Thoracic aorta (tissue), 2 donors: ENCODE measurements at places on chromosomes 1 and 21.

DNA sequence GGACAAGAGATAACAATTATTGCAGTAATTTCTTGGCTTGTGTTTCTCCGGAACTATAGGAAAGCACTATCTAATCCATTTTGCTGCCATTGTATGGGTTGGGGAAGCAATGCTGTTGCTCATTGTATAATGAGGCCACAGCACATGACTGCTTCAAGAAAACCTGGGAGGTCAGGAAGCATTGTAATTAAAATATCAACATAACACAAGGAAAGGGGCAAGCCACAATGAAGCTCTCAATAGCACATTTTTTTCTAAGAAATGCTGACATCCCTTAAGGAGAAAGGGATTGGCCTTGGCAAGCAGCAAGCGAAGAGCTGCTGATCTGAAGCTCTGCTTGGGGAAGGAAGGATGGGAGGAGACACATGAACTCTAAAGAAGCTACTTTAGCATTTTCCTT lies 44.0 kb downstream of the PLPP3 start:
- DNase-seq = no peak

GRCh38 chr1:81554534-81554933 lies 246.2 kb upstream of the ADGRL2 start:
- no peak for DNase-seq

DNA sequence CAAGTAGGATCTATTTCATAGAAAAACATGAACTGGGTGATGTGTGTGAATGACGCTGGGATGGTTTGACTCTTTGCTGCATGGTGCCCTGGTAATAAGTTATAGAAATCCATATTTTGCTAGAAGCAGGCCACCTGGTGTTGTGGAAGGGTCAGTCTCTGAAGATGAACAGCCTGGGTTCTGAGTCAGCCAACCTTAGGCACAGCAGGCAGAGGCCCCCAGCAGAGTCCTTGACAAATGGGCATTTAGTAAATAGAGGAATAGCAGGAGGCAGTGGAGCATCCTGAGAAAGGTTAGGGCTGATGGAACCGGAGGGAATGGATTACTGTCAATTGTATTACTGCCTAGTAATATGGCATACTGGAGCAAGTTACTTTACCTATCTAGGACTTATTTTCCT lies 20.9 kb downstream of the FGGY start:
- DNase-seq = no peak

- no peak for DNase-seq
These were observed 23.4 kb upstream of the ARF1 start for GRCh38 chr1:228058949-228059633.

DNA sequence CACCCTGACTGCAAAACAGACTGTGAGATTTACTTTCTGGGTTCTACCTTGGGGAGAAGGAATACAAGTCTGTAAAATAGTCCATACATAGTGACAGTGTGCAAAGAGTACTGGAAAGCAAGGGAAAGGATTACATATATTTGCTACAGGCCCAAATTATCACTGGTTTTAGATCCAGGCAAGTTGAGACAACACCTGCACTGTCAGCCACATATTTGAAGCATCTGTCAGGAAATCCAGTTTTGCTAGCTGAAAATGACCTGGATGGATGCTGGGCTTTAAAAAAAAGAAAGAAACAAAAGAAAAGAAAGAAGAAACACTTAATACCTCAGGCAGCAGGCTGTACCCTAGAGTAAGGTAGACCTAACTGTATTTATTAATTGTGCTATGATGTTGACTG lies 23.9 kb upstream of the SPRR2G start:
- no peak for DNase-seq

DNA sequence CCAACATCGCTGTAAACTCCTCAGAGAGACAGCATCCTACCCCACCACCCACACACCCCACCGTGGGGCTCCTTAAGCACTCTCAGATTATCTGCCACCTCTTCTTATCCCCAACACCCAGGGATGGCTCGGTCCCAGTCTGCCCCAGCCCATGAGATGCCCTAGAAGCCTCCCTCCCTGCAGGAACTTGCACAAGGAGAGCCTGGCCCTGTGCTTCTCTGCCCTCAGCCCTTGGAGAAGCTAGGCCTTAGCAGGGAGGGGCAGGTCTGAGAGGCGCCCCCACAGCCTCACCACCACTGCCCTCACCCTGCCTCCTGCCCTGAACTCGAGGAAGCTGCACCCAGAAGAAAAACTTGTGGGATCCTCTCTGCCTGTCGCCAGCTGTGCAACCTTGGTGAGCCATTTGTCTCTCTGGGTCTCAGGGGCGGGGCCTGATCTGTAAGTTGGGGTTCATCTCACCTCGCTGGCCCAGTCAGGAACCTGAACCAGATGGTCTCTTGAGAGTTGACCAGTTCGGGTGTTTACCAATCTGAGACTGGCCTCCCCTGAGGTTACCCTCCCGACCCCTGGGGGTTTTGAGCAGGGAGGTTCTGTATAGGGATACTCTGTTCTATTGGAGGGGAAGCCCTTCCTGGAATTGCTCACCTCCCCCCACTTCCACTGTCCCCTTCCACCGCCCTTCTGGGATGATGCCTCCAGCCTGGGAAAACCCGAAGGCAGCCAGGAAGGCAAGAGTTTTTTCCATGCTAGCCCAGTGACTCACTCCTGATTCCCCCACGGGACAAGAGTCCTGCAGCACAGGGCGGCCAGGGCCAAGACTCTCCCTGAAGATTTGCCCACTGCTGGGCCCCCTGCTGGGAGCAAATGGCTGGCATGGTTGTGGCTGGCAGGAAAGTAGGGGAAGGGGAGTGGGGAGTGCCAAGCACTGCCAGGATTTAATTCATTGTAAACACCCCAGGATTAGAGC lies at the start of gene S100A3:
S100A3 (minus strand) TSS at position 537 of the 967 bp plus-strand sequence. CDS start 773 bp downstream, outside the sequence.
- no peak for DNase-seq

GRCh38 chr1:3384407-3384806 lies 70.1 kb upstream of the ARHGEF16 start:
- no peak for DNase-seq

GRCh38 chr1:193543259-193543658 lies 356.8 kb upstream of the B3GALT2 start:
- no peak for DNase-seq

- no peak for DNase-seq
These were observed 874 bp downstream of the FAAP20 start for GRCh38 chr1:2193514-2194281.

GRCh38 chr21:39079617-39080016 lies 103.6 kb downstream of the PSMG1 start:
- DNase-seq = no peak

DNA sequence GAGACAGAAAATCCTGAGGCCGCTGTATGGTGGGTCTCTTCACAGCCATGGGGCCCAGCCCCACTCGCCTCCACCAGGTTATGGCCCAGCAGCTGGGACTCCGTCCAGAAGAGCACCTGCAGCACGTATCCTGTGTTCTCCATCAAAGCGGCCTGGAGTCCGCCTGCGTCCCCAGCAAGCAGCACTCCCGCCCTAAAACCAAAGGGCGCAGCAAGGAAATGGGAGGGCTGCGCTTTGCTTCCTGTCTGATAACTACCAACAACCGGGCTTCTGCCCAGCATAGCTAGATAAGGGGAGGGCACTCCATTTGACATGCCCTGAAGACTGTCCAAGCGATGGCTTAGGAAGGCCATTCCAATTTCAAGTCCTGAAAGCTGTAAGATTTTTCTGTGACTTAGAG lies 119.9 kb downstream of the KCNJ15 start:
- no peak for DNase-seq

- no peak for DNase-seq
These were observed 21.8 kb downstream of the POFUT2 start for GRCh38 chr21:45265721-45266517.

DNA sequence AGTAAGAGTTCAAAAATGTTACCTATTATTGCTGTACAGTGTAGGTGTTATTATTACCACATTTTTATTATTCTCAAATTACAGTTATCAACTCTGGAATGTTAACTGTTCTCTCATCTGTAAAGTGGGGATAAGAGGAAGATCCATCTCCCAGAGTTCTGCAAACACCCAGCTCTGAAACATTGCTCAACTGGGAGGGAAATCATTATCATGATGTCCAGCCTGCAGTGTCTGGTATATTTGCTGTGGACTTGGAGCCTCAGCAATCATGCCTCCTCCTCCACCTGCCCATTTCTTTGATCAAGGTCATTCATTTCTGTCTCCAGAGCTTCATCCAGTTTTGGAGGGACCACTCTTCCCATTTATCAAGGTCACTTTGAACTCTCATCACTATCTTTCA lies 39.4 kb downstream of the C8A start:
- no peak for DNase-seq

DNA sequence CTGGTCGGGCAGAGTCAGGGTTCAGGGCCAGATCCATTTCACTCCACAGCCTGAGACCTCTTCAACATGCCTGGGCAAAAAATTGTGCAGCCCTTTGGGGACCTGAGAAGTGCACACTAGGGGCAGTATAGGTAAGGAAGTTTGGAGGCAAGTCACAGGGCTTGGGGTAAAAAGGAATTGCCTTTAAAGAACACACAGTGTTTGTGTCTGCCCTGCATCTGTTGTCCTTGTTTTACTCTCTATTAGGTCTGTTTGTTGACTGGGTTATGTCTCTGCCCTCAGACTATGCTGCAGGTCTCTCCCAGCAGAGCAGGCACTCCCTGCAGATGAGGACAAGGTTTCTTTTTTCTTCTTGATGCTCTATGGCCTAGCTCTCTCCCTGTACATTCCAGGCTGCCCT lies 22.0 kb downstream of the LDLRAD2 start:
- DNase-seq = no peak

GRCh38 chr1:53627031-53627430 lies 111.9 kb downstream of the GLIS1 start:
- DNase-seq = no peak

- DNase-seq = no peak
These were observed 680.5 kb downstream of the PTPRC start for GRCh38 chr1:199319341-199319740.

DNA sequence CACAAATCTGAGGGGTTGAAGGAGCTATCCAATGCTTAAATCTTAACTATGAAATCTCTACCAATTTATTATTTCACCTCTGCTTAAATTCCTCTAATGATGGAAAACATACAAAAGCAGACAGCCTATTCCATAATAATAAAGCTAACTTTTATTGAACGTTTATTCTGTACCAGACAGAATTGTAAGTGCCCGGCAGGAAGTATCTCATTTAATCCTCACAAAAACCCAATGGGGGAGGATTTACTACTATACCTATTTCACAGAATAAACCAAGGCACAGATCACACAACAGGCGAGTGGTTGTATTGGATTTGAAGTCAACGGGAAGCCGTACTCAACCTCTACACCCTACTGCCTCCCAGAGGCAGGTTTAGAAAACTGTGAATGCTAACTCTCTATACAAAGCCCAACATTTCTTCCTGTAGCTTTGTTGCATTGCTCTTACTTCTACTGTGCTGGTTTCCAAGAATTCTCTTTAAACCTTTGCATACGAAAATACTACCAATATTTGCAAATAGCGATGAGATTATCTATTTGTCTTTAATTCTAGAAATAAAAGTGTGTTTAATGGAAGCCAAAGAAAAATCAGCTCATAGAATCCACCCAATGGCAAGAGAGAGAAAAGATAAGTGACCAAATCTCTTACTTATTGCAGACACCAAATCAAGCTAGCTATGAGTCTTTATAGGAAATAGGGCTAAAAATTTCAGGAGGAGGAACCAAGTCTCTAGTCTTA lies 33.5 kb upstream of the C1orf53 start:
- no peak for DNase-seq

GRCh38 chr21:24369278-24369677 lies 1238.0 kb downstream of the MRPL39 start:
- DNase-seq = no peak

- DNase-seq = no peak
These were observed 534.4 kb upstream of the CAMK1G start for GRCh38 chr1:209048941-209049669.

DNA sequence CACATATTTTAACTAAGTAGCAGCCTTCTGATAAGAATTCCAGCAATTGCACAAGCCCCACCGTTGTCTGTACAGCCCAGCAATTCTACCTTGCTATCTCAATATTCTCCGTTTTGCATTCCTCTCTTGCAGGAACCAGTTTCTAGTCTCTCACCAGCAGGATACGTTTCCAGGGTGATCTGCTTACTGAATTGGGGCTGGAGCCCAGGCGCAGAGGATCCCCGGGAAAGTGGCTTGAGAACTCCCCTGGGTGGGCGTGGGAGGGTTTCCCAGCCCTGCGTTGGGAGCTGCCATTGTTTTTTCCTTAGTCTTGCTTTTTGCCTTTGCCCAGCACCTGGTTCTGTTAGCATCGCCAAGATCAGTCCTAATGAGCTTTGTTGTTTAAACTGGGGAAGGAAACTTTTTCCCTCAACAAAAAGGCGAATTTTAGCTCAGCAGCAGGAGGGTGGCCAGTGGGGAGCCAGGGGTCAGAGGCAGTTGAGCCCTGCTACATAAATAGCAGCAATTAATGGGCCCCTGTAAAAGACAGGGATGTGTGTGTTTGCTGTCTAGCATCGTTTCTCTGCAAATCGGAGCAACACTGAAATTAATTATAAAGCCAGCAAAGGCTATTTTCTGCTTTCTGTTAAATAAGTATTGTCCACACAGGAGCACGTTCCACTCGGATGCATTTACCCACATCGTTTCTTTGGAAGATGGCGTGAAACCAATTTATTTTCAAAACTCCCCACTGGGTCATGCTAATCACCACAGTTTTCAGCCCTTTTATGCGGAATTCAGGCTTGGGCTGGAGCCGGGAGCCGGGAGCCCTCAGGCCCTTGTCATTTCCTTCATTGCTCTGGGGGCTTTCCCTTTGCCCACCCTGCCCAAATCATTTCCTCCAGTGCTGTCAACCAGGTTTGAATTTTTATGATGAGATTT lies 36.6 kb downstream of the HUNK start:
- no peak for DNase-seq

DNA sequence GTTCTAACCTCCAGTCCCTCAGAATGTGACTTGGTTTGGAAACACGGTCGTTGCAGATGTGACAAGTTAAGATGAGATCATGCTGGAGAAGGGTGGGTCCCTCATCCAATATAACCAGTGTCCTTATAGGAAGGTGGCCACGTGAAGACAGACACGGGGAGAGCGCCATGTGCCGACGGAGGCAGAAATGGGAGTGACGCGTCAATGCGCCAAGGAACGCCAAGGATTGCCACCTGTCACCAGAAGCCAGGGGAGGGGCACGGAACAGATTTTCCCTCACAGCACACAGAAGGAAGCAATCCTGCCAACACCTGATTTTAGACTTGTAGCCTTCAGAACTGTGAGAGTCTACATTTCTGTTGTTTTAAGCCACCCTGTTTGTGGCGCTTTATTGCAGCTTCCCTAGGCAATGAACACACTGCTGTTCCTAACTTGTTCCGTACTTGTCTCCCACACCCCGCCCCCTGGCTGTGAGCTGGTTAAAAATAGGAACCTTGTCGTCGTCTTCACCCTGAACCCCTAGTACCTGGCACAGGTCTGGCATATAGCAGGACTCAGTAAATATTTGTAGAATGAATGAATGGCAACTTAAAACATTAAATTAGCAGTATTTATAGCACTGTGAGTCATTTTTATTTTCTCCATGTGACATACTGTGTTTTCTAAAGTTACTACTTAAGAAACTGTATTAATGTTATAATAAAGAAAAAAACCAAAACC lies 14.2 kb downstream of the RIMS3 start:
- no peak for DNase-seq
